ENCODE measurements at places on chromosomes 4 and X. TPM values are rescaled to one million over a fixed set of nuclear protein-coding genes. Genes with fewer than 3 reads are reported as not detected.

AR gene
- 3.6 TPM for total RNA-seq

PWWP3B gene
- not detected for total RNA-seq

DDX53 gene
- total RNA-seq: not detected

COX7B2 gene
- 86.5 TPM for total RNA-seq

LRCH2 gene
- total RNA-seq: 2.8 TPM

PPP1R2C gene
- not detected for total RNA-seq

CXCL13 gene
- not detected for total RNA-seq

IQCM gene
- total RNA-seq: 0.21 TPM

UNC5C gene
- 17.4 TPM for total RNA-seq

KIT gene
- total RNA-seq: 10.4 TPM

FAM47E gene
- 0.38 TPM for total RNA-seq

NPFFR2 gene
- total RNA-seq: not detected

POLR2B gene
- total RNA-seq: 138 TPM

CRLF2 gene
- total RNA-seq: not detected

HTN1 gene
- not detected for total RNA-seq

PPP2R2C gene
- 10.6 TPM for total RNA-seq

SSX2B gene
- total RNA-seq: not detected

HOPX gene
- total RNA-seq: not detected

SMIM10 gene
- total RNA-seq: 0.40 TPM

HAND2 gene
- 0.50 TPM for total RNA-seq

CLNK gene
- not detected for total RNA-seq

DMRTC1 gene
- not detected for total RNA-seq

WAS gene
- 0.62 TPM for total RNA-seq

CLIC2 gene
- total RNA-seq: 4.8 TPM

CFP gene
- 0.43 TPM for total RNA-seq

GLOD5 gene
- total RNA-seq: not detected

SLC16A2 gene
- total RNA-seq: 6.6 TPM

BCAP31 gene
- total RNA-seq: 523 TPM

GPRASP1 gene
- total RNA-seq: 0.29 TPM

PDCL2 gene
- total RNA-seq: not detected

SRD5A3 gene
- total RNA-seq: 8.4 TPM

PHEX gene
- total RNA-seq: 0.36 TPM

TBC1D9 gene
- total RNA-seq: 26.5 TPM

NSG1 gene
- 7.0 TPM for total RNA-seq

ADGRG4 gene
- total RNA-seq: not detected
